ENCODE measurements at places on chromosomes 7 and 10. TPM values are rescaled to one million over a fixed set of nuclear protein-coding genes. Genes with fewer than 3 reads are reported as not detected.

DNA sequence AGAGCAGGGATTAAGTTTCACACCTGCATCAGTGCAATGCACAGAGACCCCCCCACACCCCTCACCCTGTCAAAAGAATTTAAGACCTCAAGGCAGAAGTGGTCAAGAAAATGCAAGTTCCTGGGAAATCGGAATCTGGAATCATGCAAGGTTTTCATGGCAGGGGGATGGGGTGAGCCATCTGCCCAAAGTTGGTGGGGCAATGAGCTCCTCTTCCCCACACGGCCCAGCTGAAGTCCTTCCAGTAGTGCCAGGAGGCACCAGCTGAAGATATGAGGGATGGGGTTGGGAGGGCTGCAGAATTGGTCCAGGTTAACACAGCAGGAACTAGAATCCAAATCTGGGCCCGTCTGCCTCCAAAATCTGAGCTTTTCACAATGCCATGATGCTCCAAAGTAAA is 25.0 kb upstream of the TMEM273 start:
- no peak overlapping the region for H3K27ac ChIP-seq
- H3K27me3 ChIP-seq = peaks cover 11% of the 10 kb centered on the region
- H3K4me3 ChIP-seq = no peak overlapping the region
- DNase-seq = no peak

DNA sequence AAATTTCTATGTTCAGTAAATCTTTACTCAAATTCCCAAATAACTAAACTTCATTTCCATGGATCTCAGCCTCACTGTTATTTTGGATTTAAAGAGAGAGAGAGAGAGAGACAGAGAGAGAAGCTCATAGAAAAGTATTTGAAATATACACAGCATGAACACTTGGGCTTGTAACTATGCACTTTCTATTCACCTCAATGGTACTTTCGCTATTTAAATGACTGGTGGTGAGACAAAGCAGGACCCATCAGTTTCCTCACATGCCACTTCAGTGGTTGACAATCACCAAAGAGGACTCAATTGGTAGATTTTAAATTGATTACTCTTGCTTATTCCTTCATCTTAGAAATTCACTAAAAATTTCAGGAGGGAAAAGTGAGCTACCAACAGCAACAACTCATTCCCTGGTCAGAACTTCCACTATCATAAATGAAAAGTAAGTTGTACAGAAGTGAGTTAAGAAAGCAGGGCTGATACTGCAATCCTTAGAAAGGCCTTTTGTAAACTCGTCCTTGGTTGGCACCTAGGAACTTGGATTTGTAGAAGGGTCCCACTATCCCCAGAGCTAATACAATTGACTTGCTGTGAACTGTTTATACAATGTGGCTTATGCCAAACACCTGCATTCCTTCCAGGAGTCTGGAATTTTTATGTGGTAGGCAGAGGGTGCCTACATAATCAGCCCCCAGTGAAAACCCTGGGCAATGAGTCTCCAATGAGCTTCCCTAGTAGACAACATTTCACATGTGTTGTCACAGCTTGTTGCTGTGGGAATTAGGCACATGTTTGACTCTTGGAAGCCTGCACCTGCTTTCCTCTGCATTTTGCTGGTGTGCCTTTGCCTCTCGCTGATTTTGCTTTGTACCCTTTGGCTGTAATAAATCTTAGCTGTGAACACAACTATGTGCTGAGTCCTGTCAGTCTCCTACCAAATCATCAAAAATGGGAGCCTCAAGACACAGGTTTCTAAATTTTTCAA is 10.8 kb downstream of the ERLIN1 start:
- no peak overlapping the region for H3K4me3 ChIP-seq
- DNase-seq = no peak
- no peak overlapping the region for H3K27ac ChIP-seq

DNA sequence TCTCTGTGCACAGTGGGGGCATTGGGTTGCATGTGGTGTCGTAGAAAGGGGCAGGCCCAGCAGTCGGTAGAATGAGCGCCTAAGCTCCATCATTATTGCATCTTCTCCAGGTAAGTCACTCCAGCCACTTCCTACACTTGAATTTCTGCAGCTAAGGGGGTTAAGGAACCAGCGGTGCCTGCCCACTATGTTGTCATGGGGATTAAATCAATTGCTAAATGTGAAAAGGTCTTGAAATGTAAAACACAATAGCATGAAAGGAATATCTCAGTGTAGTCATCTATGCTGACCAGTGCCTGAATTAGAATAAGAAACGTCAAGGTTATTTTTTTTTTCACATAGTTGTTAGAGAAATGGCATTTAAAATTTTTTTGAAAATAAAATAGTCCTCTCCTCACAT is 15.2 kb upstream of the CELF2 start:
- H3K4me1 ChIP-seq = peaks cover 18% of the 10 kb centered on the region
- no peak overlapping the region for H3K4me3 ChIP-seq
- no peak for DNase-seq
- no peak overlapping the region for H3K27ac ChIP-seq
- no peaks in the 10 kb centered on the region for H3K27me3 ChIP-seq
- H3K36me3 ChIP-seq = no peaks in the 10 kb centered on the region

GRCh38 chr10:117461766-117462423 is 80.7 kb upstream of the EMX2 start:
- H3K4me3 ChIP-seq = no peak overlapping the region
- peaks cover 3% of the 10 kb centered on the region for H3K4me1 ChIP-seq
- H3K27me3 ChIP-seq = no peaks in the 10 kb centered on the region
- no peaks in the 10 kb centered on the region for H3K36me3 ChIP-seq
- no peak overlapping the region for H3K27ac ChIP-seq

DNA sequence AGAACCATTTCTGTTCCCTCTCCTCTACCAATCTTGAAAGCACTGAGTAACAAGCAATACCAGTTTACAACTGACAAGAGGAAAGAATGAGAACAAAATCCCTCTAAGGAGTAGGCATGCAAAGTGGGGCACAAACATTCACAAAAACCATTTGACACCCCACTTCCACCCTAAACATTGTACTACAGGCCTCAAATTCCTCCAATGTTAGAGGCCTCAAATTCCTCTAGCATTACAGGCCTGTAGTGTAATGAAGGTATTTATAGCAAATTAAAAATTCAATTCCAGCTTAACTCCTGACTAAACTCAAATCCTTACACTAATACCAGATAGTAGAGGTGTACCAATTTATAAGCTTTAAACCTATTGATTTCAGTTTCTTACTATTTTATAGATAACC is 85.4 kb downstream of the SIRT1 start:
- no peaks in the 10 kb centered on the region for H3K27me3 ChIP-seq
- H3K27ac ChIP-seq = no peak overlapping the region
- H3K4me3 ChIP-seq = no peak overlapping the region
- no peaks in the 10 kb centered on the region for H3K4me1 ChIP-seq

Gene PCLO
- total RNA-seq = 4.2 TPM

DNA sequence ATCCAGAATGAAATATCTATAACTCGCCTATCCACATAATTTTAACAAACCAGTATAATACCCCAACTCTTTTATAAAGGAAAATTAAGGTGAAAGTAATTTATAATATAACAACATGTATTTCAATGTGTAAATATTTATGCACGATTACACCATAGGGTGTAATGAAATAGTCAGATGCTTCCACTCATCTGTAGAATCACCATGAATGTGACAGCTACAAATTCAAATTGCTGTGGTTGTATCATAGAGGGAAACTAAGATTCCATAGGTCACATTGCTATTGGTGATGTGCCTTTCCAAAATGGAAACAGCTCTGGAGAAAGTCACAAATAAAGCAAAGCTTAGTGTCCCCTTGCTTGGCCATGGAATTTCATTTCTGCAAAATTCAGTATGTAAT is 95.7 kb downstream of the CPED1 start:
- H3K27ac ChIP-seq = no peak overlapping the region
- H3K36me3 ChIP-seq = no peaks in the 10 kb centered on the region
- H3K4me1 ChIP-seq = no peaks in the 10 kb centered on the region
- H3K4me3 ChIP-seq = no peak overlapping the region
- peaks cover 61% of the 10 kb centered on the region for H3K27me3 ChIP-seq
